ENCODE measurements at places on chromosomes 11 and 22.

DNA sequence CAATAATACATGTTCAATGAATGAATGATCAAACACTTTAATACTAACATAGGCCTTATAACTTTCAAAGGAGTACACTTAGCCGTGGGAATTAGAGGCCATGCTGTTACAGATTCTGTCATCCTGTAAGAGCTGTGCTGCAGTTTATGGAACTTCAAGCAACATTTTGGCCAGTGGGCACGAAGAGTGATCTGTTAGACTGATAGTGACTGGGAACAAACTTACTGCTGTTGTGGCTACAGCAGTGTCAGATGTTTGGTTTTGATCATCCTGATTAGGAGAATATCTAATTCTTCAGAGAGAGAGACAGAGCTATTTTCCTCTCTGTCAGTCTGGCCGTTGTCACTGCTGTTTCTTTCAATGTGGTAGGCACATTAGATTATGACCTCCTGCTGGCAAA lies 348.9 kb downstream of the NELL1 start:
- DNase-seq, result no peak

- DNase-seq, result no peak
These were observed 11.5 kb downstream of the C1QTNF6 start for GRCh38 chr22:37176464-37177061.

- DNase-seq, result no peak
These were observed 144.0 kb downstream of the FBXO7 start for GRCh38 chr22:32618441-32619140.

DNA sequence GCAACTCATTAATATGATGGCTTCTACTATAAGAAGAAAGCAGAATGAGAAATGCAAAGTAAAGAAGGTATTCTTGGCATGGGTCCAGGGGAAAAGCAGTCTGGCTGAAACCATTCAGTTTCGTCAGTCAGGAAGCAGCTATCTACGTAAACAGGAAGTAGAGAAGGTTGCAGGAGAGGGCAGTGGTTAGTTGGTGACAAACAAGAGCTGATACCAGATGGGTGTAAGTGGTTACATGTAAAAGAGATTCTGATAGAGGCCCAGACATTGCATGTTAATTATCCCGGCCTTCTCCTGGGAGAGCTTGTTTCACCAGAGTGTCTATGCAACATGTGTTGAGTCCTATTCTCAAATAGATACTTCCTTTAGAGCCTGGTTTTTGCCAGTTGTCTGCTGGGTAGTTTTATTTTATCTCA lies 58.4 kb upstream of the PSMA1 start:
- DNase-seq, result peak; percentile 22

DNA sequence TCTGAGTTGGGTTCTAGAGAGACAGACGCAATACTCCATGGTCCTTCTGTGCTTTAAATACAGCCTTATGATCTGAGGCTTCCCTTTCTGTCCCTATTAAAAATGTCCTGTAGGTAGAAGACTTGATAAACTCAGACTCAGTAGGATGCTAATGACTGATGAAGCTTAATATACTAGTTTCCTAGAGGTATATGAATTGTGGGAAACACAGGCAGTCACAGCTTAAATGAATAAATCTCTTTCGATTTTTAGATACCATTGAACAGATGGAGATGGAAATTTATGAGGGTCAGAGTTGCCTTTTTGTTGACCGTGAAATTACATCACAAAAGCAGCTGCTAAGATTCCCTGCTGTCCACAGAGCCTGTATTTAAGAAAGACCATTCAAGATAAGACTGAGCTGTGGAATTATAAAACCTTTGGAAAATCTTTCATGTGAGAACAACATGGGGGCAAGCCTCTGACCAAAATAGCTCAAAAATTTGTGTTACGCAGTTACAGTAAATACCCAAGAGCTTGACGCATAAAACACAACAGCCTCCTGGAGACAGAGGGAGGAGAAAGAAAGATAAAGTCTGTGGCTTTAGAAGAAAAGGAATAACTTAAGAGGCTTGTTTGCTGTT lies 172.3 kb downstream of the AASDHPPT start:
- no peak for DNase-seq

- no peak for DNase-seq
These were observed 13.9 kb downstream of the FZD4 start for GRCh38 chr11:86941077-86941870.

DNA sequence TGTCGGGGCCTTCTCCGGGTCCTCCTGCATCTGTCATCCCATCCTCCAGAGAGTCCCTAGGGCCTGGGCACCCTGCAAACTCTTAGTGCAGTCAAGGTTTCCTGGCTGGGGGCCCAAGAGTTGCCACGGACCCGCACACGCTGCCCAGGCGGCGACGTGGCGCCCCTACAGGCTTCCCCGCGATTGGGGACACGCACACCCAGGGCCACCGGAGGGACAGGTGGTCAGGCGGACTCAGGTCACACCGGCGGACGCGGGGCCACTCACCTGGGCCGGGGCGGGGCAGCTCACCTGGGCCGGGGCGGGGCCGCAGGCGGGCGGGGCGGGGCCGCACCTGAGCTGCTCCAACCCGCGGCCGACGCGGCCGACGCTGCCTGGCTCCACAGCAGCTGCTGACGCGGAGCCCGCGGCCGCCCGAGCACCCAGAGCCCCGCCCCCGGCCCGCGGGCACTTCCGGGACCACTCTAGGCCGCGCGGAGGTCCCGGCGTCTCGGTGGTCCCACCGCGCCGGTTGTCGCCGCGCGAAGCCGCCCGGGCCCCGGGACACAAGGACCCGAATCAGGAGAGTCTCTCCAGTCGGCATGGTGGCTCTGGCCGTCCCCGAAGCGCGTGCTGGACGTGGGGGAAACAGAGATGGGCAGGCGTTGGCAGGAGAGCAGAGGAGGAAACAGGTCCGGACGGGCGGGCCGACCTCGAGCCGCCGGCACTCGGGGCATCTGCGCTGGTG lies at the start of gene ZNF70:
Gene ZNF70 (minus strand): TSS at position 399 of the 727 bp plus-strand sequence. CDS start 5,972 bp downstream, outside the sequence.
- peak; percentile 61 for DNase-seq

DNA sequence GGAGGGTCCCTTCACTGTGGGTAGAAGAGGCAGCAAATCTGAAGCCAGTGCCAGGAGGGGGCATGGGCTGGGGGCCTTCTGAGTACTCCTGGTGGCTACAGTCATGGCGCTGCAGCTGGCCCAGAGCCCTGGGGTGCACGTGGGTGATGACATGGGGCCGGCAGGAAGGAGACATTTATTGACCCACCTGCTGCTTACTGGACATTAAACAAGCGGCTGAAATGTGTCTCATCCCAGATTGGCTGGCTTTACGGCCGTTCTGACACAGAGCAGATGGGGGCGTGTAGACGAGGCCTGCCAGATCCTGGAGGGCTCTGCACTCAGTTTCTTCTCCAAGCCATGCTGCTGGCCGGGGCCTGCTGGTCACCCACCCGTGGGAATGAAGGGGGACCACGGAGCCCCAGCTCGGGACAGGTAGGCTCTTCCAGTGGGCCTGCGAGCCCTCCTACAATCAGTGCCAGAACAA lies 906.9 kb downstream of the BRD1 start:
- no peak for DNase-seq

- DNase-seq, result no peak
These were observed 35.1 kb upstream of the SMTN start for GRCh38 chr22:31045900-31046538.

GRCh38 chr11:120027546-120028180 lies 110.2 kb downstream of the TRIM29 start:
- no peak for DNase-seq

GRCh38 chr11:76663486-76663810 lies 7.1 kb downstream of the LRRC32 start:
- DNase-seq, result no peak

DNA sequence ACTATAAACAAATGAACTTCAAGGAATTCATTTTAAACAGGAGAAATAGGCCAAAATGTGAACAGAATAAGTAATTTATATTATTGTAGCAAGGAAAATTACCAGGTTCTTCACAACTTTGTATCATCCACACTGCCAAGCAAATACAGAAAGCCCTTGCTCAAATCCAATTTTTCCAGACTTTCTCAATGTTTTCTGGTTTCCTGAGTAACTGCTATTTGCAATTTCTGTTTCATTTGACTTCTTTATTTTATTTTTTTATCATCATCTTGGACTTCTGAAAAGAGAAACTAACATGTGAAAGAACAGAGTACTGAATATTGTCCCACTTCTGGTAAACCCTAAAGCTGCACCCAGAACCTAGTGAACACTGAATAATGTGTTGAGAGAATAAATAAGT lies 61.0 kb downstream of the SLC1A2 start:
- DNase-seq, result no peak

DNA sequence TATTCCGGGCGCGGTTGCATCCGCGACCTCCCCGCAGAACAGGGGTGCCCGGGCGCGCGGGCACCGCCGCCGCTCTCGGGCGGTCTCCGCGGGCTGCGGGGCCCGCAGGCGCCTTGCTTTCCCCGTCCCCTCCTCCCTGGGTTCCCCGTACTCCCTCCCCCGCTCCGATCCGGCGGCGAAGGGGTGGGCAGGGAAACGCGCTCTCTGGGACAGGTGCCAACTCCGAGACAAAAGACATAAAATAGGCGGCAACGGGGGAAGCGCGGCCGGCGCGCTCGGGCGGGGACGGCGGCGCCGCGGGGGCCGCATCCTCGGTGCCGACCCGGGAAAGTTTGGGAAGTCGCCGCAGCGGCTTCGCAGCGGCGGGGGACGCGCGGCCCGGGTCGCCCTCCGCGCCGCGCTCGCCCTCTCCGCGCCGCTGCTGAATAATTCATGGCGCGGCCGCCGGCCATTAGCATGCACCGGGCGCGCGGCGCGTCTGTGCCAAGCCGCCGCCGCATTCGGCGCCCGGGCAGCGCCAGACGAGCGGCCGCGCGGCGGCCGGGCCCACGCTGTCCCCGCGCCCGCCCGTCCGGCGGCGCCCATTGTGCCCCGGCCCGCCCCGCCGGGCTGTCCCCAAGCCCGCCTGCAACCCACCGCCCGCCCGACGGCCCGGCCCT lies 78.7 kb upstream of the PPARA start:
- DNase-seq, result peak; percentile 52

- no peak for DNase-seq
These were observed 35.9 kb upstream of the LYVE1 start for GRCh38 chr11:10604340-10604748.

GRCh38 chr11:68841718-68842426 lies at the start of gene CPT1A:
Gene CPT1A (minus strand): TSS chr11:68841916. CDS start chr11:68815474, 26,442 bp downstream.
- peak; percentile 53 for DNase-seq

DNA sequence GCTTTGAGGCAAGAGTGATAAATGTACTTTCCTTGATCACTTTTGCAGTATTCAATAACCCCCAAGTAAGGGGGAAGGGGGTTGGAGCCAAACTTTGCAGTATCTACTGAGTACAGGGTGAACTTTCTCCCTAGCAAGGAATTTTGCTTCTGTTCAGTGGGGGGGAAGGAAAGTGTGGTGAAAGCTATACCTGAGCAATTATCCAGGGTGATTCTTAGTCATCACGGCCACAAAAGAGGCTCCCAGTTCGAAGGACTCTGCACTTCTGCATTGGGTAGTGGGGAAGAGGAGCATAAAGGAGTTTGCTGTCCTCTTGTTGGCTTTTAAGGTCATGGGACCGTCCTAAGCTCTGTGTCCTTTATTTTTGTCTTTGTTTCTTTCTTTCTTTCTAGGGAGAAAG lies 346.5 kb upstream of the SYN3 start:
- DNase-seq, result no peak

DNA sequence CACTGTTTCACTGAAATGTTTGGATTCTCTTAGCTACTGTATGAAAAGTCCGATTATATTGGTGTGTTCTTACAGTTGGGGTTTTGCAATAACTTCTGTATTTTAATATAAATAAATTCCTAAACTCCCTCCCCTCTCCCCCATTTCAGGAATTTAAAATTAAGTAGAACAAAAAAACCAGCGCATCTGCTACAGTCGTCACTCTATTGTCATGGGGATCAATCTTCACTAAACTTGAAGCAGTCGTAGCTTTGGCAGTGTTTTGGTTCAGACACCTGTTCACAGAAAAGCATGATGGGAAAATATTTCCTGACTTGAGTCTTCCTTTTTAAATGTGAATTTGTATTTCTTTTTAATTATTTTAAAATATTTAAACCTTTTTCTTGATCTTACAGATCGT lies 9.4 kb downstream of the PIWIL3 start:
- no peak for DNase-seq

GRCh38 chr11:6563121-6563619 lies 40.2 kb downstream of the RRP8 start:
- DNase-seq, result no peak

DNA sequence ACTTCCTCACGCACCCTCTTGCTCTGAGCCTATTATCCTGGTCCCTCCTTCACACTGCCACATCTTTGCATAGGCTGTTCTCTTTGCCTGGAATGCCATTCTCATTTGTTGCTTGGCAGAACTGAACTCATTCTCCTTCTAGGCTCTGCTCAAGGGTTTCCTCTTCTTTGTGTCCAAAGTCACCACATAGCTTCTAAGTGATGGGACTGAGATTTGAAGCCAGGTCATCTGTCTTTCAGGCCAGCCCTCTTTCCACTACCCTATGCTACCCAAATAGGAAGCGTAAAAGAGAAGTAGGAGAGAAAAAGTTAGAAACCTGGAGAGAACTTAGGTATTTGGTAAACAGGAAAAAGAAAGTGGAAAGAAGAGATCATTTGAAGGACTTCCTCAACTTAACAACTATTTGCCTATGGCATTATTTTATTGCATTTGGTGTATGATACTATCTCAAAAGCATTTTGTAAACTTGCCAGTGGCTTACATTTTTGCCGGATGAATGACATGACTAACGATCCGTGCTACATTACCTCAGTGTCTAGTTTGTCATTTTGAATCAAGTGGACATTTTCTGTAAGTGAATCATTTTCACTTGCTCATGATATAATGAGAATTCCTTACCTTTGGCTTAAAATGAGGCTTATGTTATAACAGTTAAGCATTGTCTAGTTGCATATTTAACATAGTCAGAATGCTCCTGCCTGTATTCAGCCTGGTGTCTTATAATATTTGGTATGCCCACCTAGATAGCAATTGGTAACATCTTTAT lies 18.5 kb downstream of the NF2 start:
- no peak for DNase-seq

DNA sequence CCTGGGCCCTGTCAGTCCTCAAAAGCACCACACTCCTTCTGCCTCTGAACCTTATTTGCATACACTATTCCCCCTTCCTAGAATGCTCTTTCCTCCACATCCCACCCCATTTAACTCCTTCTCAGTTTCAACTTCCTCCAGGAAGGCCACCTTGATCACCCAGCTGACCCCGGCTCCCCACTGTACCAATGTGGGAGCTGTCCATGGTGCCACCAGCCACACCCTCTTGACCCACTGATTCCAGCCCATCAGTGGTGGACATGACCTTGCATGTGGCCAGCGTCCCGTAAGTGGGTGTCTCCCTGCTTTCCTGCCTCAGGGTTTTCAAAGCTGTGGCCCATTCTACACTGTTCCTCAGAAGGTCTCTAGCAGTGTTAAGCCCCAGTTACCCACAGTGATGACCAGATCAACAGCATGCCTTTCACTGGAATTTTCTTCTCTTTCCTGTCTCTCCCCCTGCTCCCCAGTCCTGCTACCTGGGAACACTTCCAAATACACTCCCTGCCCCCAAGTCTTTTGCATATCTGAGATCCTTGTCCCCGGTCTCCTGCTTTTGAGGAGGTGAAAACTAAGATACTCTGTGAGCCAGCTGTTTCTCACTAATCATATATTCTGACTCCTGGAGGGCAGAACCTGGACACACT lies 346.6 kb downstream of the MN1 start:
- DNase-seq, result no peak

- no peak for DNase-seq
These were observed 77.1 kb upstream of the MTMR2 start for GRCh38 chr11:96001037-96001436.
